CD8-positive, alpha-beta memory T cell (primary cell): ENCODE measurements at places on chromosomes 4 and X.

DNA sequence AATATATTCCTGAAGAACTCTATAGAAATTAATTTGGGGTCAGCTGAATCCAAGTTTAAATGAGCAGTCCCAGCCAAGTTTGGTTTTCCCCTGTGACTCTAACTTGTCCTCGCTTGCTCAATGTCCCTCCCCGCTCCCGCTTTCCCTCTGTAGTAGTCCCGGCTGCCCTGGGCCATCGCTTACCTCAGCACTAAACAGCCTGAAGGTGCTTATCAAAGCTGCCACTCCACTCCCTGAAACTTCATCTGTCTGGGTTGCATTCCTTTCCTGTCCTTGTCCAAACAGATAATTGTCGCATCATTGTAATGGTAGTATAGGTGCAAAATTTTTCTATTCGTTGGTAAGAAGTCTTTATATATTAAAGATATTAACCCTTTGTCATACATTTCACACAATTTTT, 12.8 kb downstream of the SLC25A43 start:
- no peak for DNase-seq

DNA sequence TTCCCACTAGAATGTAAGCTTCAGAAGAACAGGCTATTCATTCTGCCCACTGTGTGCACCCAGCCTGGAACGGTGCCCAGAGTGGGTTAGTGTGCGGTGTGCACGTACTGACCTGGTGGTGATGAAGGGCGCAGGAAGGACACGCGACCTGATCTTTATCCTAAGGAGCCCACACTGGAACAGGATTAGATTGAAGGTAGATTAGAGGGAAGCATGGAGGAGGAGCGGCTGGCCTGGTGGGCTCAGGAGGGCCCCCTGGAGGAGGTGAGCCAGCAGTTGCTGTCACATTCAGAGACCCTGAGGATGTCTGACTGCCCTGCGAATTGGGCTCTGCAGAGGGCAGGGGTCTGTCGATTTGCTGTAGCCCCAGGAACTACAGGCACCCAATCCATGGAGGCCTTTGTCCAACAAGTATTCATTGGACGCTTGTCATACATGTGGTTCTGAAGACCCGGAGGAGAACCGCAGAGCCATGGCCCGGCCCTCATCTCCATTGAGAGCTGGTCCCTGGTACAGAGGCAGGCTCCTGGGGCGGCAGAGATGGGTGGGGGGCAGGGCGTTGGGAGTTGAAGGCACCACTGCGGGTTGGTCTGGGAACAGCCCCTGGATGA, 73.2 kb downstream of the HTRA3 start:
- no peak for DNase-seq

- no peak for DNase-seq
These were observed 56.2 kb downstream of the METTL14 start for GRCh38 chr4:118741301-118741855.

- no peak for DNase-seq
These were observed 43.4 kb upstream of the OGT start for GRCh38 chrX:71489540-71489939.

GRCh38 chr4:142021181-142021580, 384.8 kb downstream of the IL15 start:
- no peak for DNase-seq

- no peak for DNase-seq
These were observed 67.1 kb downstream of the IL15 start for GRCh38 chr4:141703497-141703896.

- DNase-seq: no peak
These were observed 76.7 kb downstream of the AFF1 start for GRCh38 chr4:87011340-87012034.

DNA sequence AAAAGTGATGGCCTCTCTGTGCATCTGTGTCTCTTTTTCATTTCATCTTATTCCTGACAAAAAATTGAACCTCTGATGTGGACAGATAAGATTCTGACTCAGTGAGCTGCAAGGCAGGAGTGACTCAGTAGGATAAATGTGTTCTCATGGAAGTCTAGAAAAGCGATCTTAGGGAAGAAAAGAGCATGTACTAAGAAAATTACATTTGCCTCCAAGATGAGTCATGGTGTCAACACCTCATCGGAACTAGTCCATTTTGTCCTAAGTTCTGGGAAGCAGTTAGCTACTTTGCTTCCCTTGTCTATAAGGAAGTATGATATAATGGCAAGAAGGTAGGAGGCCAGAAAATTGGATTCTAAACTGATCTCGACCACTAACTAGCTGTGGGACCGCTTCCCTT, 83.5 kb upstream of the AFF2 start:
- DNase-seq: no peak

DNA sequence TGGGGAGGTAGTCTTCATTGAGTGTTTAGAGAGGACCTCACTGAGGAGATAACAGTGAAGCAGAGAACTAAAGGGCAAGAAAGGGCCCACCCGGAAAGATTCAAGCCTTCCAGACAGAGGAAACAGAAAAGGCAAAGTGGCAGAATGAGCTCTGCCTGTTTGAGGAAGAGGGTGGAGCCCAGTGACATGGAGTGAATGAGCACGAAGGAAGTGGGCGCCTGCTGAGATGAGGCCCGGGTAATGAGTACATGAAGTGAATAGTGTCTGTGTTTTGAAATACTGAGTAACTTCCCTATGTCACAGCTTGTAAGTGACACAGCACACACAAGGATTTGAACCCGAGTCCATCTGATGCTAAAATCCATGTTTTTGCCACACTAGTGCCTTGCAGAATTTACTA, 32.5 kb upstream of the TLR2 start:
- DNase-seq: peak; percentile 31

DNA sequence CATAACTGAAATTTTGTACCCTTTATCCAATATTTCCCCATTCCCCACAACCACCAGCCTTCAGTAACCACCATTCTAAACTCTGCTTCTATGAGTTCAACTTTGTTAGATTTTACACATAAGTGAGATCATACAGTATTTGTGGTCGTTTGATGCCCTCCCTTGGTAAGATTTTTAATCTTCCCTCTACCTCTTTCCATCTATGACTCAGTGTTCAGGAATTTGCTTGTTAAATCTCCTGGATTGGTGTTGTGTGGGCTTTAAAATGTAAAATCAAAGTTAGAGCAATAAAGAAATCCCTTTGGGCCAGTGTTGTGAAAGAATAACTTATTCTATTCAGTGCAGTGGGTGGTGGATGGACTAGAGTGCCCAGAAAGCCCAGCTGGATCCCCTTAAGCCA, 37.4 kb downstream of the SLC16A2 start:
- no peak for DNase-seq

DNA sequence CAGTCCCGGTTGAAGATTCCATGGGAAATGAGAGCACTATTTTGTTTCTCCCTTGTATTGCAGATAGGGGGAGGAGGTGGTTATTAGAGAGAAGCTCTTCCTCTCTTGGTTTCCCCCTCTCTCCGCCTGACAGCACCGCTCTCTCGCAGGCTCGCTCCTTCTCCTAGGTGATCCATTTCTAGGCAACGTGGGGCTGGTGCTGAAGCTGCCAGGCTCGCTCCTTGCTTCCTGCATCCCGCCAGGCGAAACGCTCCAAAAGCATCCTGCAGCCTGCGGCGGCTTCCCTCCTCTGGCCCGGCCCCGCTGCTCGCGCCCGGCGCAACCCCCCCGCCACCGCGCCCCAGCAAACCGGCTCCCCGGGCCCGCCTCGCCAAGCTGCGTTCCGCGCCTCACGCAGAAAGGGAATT, at the start of gene GRID2:
TSS of gene GRID2 (plus strand) at position 346 of the 407 bp plus-strand sequence.
- DNase-seq: no peak

DNA sequence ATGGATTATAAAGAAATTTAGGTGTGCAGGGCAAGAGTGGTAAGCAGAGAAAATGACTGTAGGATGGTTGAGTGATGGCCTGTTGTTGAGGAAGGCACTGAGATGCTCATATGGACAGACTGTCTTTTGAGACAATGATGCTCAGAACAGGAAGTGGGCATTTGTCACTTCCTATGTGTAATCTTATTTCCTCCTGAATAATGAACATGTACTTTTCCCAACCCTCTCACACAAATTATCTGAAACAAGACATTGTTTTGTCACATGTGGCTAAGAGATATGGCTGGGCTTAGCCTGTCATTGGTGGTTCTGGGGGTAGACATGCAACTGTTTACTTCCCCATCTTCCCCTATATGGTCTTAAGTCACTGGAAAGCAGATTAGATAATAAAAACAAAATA, 240.5 kb downstream of the CFAP47 start:
- no peak for DNase-seq

DNA sequence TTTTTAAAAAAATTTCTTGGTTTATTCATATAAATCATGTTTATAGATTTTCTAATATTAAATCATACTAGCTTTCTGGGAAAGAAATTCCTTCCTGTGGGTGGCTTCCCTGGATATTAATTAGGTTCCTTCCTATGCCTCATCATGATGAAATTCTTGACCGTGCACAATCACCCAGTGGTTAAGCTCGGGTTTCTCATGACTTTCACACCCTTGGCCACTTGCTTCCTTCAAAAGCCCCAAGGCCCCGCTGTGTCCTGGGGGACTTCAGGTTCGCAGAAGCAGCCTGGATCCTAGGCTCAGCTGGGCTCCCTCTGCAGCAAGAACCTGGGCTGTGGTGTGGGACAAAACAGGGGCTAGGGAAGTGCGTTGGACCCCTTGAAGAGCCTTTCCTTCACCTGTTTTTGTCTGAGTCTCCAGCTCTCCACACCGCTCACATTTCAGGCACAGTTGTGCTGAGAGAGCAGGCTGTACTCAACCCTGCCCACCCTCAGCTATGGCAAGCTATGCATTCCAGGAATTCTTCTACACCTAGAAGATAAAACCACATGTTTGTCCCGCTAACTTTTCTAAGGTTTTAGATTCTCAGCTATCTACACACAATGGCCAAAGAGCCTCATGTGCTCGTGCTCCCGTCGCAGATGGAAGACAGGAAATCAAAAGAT, 48.9 kb upstream of the TMSB15B start:
- no peak for DNase-seq

DNA sequence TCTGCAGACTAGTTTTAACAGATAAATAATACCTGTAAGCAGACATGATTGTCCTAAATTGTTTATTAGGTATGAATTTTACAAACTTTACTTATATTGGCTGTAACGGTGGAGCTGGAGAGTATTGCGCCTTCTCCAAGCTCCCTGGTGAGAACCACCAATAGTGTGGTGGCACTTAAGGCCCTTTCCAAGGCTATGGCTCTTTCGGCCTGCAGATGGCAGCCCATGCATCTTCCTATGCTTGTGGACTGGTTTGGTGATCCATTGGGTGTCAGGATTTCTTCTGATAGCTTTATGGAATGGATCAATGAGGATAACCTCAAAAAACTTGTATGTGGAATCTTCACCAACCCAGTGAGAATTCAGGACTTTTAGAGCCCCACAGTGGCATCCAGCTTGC, 7.8 kb downstream of the LARP1B start:
- DNase-seq: no peak

DNA sequence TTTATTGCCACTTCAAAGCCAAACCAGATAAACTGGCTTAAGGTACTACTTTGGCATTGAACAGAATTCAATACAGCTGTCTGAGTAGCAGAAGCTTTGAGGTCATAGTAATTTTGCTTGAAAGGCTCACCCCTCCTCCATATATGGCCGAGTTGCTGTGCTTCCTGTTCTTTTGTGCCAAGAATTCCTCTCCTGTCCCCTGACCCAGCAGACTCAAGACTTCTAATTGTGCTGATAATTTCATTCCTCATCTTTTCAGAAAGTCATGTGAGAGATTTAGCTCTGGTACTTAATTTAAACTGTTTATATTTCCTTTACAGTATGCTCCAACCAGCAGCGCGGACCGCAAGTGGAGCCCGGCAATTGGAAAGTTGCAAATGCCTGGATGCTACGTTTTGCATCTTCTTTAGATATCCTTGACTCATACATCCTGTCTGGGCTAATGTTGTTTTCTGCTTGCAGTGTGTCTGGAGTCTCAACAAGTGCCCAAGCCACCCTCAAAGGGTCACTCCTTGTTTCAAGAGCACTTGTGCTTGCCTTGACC, 373.4 kb downstream of the PDGFC start:
- no peak for DNase-seq

GRCh38 chr4:67685532-67685859, 15.5 kb downstream of the UBA6 start:
- no peak for DNase-seq

- no peak for DNase-seq
These were observed 55.4 kb downstream of the TRIM2 start for GRCh38 chr4:153259661-153260060.

DNA sequence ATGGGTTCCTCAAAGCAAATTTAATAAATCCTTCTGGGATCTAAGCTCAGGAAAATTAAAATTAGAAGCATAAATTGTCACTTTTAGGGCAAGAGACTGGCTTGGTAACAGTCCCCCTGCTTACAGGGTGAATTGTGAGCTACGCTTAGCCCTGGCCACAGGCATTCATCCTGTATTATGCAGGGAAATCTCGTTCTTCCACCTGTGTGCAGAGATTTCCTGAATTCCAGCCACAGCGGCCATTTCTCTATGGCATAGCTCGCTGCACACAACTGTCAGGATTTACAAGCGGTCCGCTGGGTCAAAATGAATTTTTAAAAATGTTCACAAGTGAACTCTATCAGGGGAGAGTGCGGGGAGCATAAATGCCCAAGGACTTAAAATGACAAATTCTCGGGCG, 111.9 kb downstream of the DCTD start:
- no peak for DNase-seq

DNA sequence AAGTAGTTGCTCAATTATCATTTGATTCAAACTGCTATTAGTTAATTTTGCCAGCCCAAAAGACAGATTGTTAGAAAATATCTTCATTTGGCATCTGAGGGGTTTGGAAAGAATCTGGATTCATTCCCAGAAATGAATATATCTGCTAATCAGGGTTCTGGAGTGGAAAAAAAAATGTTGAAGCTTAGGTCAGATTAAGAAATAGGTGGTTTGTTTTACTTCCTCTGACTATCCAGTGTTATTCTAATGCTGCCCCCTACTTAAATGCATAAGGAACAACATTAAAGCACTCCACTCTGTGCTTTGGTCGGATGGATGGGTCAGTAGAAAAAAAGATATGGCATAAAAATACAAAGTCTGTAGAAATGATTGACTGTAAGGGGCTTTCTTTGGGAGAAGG, 89.0 kb downstream of the LUZP4 start:
- DNase-seq: no peak

GRCh38 chr4:7632971-7633370, 198.2 kb upstream of the PSAPL1 start:
- DNase-seq: no peak

GRCh38 chr4:140790765-140791164, 34.6 kb upstream of the TBC1D9 start:
- no peak for DNase-seq

DNA sequence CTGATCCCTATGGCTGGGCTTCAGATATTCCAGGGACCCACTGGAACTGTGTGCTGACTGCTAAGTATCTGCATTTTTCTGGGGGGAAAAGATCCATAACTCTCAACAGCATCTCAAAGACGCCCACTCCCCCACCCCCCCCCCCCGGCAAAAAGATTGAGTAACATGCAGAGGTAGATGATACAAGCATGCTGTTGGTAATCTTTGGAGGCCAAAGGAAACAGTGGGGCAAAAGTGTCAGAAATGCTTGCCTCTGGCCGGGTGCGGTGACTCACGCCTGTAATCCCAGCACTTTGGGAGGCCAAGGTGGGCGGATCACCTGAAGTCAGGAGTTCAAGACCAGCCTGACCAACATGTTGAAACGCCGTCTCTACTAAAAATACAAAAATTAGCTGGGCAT, 12.2 kb downstream of the XPNPEP2 start:
- no peak for DNase-seq

GRCh38 chrX:148728901-148729300, 228.5 kb downstream of the AFF2 start:
- no peak for DNase-seq
